ENCODE measurements at places on chromosomes 12 and 14.

DNA sequence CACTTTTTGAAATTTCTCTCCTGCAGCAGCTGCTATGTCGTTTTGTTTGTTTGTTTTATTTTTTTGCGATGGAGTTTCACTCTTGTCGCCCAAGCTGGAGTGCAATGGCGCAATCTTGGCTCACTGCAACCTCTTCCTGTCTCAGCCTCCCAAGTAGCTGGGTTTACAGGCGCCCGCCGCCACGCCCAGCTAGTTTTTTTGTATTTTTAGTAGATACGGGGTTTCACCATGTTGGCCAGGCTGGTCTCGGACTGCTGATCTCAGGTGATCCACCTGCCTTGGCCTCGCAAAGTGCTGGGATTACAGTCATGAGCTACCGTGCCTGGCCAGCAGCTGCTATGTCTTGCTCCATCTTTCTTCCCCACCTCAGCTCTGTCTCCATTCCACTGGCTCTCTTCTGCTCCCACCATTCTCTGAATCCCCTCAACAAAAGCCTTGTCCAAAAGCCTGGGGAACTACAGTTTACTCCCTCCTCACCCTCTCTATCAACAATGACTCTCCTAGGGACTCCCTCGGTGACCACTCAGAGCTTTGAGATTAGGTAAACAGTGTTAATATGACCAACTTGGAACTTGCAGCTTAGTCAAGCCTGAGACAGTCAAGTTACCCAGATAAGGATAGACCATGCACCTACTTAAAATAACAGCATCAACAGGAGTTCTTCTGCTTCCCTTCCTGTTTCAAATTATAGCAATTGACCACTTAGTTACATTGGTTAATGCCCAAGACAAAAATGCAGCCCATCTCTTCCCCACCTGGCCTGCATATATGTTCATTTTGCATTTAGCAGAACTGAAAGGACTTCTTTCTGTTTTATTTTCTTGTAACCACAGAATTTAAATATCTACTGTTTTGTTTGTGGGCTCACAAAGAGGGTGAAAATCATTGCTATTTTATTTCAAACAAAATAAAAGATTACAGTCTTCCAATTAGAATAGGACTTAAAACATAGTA lies 189.0 kb upstream of the AMIGO2 start:
- DNase-seq: no peak

DNA sequence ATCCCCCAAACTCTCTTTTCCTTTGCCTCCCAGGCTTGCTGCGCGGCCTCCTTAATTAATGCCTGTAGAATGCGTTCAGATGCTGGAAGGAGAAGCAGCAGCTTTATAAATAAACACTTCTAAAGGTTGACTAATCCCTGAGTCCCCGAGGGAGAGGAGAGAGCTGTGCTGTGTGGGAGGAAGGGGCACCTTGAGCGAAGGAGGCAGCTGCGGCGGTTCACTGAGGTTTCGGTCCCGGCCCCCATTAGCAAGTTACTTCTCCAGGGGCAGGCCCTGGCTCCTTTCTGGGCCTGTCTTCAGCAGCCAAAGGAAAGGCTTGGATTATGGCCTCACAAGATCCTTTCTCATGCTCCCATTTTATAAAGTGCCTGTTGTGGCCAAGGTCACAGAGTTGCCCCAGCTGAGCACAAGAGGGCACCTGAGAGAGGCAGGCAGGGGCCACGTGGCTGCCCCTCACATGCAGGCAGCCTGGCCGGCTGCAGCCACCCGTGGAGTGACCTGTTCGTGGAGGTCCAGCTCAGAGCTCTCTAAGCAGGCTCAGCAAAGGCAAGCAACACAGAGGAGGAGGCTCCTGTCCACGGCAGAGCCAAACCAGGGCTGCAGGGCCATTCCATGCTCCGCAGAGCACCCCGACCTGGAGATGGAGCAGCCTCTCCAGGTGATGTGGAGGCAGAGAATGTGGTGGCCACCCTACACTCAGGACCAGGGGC lies 15.0 kb upstream of the CACNA2D4 start:
- DNase-seq: no peak

DNA sequence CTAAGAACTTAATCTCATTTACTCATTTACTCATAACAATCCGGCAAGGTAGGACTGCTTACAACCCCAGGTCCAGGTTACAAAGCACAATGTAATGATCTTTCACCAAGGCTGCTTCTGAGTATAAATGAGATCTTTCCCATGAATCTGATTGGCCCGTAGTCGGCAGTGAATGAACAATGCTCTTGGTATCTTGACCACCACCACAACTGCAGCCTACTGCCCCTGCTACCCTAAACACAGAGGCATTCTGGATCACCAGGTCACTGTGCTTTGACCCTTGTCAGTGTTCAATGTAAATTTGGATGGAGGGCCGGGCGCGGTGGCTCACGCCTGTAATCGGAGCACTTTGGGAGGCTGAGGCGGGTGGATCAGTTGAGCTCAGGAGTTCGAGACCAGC lies 15.9 kb downstream of the FAM181A start:
- no peak for DNase-seq

GRCh38 chr14:100334904-100335303 lies 11.8 kb downstream of the SLC25A47 start:
- no peak for DNase-seq

DNA sequence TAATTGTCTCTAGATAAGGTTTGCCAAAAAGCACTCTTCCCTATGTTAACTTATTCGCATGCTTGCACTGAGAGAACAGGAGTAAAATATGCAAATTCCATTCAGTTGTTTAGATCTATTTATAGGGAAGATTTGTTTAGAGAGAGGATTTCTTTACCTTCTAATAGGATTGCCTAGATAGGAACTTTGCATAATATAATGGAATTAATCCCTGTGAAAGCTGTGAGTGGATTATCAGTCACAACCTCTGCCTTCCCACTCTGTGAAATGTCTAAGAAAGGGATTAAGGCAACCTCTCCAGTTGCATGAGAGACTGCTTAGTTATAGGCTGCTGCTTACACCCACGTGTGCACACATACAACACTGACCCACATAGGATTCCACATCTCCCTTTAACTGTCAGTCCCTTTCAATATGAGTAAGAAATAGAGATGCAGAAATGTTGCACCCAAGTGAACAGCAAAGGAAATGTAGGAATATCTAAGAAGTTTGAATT lies 83.2 kb downstream of the ALG10B start:
- no peak for DNase-seq

DNA sequence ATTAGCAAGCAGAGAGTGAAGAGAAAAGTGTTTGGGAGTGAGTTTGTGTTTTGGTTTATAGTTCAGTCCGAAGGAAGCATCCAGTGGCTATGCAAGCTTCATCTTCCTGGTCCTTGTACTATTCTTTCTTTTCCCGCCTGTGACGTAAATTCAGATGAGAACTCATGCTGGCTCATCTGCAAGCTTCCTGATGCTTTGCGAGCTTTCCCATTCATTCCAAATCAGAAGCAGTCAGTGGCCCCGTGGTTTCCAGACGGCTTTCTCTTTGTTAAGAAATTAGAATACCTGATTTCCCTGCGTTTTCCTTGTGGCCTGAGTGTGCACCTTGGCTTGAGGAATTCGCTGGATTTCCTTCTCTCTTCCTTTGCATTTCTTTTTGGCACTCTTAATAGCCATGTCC lies 89.5 kb downstream of the TESC start:
- DNase-seq: no peak

DNA sequence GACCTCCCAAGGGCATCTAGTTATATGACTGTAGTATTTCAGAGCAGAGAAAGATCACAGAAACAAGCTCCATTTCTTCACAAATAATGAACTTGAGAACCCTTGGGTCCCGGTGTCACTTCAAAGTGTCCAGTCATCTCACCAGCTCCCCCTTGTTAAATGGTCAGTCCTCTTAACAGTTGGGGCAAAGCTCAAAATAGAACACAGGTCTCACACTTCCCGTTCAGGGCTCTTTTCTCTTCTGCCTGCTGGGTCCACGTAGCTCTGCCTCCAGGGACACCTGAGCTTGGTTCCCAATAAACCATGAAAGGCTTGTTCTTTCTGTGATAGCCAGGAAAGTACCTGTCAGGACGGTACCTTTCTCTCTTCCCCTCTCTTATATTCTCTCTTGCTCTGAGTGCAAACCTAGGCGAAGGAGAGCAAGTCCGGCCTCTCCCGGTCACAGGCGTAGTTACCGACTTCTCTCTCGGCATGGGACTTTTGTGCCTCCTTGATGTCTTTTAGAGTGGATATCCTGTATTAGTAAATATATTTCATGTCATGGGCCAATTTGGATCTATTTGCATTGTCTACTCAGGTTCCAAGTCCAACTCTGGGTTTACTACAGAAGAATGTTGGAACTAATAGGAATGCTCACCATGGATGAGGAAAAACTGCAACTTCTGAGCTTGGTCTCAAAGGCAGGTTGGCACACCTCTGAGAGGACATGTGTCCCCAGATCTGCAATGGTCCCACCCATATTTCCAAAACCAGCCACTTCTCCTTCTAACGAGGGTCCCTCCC lies 118.8 kb upstream of the PARP11 start:
- DNase-seq: no peak

- no peak for DNase-seq
Measured at GRCh38 chr12:104960464-104960863, 2.4 kb upstream of the SLC41A2 start.

- no peak for DNase-seq
Measured at GRCh38 chr12:120327593-120327992, at the start of gene PLA2G1B. TSS of gene PLA2G1B (minus strand) at chr12:120327779. CDS start at chr12:120327753, 26 bp downstream.

- DNase-seq: no peak
Measured at GRCh38 chr14:51732494-51733112, 80.9 kb downstream of the FRMD6 start.

DNA sequence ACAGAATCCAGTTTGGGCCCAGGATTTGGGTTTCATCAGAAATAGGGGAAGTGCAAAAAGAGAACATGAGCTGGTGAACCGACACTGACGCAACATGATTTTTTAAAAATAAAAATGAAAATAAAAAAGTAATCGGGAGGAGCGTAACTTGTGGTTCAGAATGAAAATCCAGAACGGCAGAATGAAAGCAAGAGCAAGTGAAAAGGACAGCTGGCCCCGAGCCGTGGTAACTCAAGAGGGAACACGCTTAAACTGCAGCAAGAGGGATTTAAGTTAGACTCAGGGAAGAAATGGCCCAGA lies 1.6 kb downstream of the SLC6A12 start:
- no peak for DNase-seq

DNA sequence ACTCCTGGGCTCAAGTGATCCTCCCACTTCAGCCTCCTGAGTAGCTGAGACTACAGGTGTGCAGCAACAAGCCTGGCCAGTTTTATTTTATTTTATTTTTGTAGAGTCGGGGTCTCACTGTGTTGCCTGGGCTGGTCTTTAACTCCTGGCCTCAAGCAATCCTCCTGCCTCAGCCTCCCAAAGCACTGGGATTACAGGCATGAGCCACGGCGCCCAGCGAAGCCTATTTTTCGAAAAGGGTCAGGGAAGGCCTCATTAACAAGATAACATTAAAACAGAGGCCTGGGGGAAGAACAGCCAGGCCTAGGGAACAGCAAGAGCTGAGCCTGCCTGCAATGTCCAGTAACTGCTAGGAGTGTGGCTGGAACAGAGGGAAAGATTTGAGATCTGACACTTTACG lies 36.1 kb upstream of the VRK1 start:
- DNase-seq: no peak

DNA sequence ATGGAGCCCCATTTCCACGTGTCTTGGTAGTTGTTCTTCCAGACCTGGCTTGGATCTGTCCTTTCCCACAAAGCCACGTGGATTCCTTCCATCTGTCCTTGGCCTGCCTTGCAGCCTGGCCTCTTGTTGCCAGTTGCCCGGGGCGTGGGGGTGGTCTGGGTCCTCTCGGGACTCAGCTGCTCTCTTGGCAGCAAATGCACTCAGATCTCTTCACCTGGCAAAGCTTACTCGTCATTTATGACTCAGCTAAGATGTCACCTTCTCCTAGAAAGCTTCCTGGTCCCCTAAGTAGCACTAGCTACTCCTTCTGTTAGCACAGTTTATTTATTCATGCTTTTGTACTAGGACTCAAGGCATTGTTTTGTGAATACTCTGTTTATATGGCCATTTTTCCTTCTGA lies 13.6 kb downstream of the PLEKHG3 start:
- DNase-seq: no peak

DNA sequence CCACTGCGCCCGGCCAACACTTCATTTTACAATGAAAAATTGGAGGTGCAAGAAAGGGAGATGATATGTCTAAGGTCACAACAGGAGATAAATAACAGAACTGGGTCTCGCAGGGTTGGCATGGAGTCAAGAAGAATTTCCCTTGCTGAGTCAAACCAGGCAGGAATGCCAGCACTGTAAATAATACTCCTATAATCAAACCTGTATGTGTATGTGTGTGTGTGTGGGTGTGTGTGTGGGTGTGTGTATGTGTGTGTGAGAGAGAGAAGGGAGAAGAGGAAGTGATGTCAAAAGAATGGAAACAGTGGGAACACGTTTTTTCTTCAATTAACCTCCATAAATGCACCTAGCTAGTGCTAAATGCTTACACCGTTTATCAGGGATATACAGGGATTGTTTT lies 70.4 kb downstream of the TMEM116 start:
- DNase-seq: no peak

DNA sequence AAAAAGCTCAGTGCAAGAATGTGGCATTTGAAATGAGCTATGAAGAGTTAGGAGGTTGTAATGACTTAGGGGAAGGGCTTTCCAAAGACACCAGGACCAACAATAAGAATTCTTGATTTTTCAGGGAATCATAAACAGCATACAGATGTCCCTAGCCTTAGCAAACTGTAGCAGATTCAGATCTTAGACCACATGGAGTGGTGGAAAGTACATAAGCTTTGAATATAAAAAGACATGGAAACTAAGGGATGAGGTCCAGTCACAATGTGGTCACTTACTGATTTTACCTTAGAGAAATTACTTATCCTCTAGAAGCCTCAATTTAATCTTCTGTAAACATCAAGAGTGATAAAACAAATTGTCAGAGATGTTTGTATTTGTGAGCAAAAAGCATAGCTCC lies 186.6 kb downstream of the DUSP6 start:
- DNase-seq: no peak

DNA sequence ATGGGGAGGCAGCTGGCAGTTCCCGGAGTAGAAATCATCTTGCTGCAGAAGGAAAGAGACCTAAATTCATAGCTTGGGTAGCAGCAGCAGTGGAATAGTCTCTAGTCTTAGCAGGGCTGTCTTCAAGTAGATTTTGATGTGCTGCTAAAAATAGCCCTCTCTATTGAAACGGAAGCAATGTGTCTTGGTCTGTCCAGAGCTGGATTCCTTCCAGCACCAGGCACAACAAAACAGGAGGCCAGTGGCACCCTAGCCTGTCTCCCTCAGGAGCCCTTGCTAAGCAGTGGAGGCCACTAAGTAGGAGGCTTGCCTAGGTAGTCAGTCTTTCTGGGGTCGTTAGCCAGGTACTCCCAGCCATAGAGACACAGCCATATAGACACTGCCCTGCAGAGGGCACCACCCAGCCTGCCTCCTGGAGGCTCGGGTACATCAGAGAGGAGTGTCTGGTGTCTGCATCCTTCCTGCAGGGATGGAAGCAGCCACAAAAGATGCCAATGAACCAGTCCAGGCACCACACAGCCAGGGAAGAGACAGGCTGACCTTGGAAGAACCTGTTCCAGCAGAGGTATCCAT lies 97.5 kb downstream of the CRACR2A start:
- DNase-seq: peak; percentile 45

GRCh38 chr12:124496584-124496983 lies 70.8 kb downstream of the NCOR2 start:
- DNase-seq: peak; percentile 38
